ENCODE measurements at places on chromosomes 3 and 15.

GRCh38 chr15:65621638-65622037 is at the start of gene SLC24A1:
SLC24A1 (plus strand) TSS chr15:65621938; CDS start chr15:65624081, 2,143 bp downstream.
- DNase-seq: no peak

- DNase-seq: no peak
Observed at GRCh38 chr15:56775641-56776040, 42.3 kb upstream of the ZNF280D start.

- no peak for DNase-seq
Observed at GRCh38 chr3:148512648-148513047, 185.1 kb upstream of the AGTR1 start.

- DNase-seq: no peak
Observed at GRCh38 chr15:41284427-41285177, 47.8 kb downstream of the OIP5 start.

All from inflammatory macrophage (primary cell).